Fibroblast of skin of left biceps (primary cell): ENCODE measurements at places on chromosomes 3 and 15.

- DNase-seq: no peak
Observed at GRCh38 chr15:31516440-31516839, 189.8 kb downstream of the KLF13 start.

DNA sequence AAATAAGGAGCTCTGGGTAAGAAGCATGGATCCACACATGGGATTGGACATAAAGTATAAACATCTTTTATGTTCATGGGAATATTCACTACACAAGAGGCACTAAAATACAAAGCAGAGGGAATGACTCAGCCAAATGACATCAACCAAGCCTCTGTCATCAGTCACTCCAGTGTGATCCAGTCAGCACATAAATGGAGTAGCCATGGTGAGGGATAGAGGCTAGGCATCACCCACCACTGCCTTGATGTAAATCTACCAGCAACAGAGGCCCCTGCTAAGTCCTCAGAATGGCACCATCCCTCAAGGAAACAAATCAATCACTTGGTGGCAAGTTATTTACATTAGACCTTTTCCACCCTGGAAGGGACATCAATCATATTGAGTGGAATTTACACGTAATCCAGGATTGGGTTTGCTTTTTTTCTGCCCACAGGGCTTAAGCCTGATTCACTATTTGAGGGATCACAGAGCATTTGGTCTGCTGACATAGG, 27.2 kb downstream of the VEPH1 start:
- no peak for DNase-seq

- DNase-seq: no peak
Observed at GRCh38 chr15:64813075-64813474, 12.4 kb downstream of the PIF1 start.

DNA sequence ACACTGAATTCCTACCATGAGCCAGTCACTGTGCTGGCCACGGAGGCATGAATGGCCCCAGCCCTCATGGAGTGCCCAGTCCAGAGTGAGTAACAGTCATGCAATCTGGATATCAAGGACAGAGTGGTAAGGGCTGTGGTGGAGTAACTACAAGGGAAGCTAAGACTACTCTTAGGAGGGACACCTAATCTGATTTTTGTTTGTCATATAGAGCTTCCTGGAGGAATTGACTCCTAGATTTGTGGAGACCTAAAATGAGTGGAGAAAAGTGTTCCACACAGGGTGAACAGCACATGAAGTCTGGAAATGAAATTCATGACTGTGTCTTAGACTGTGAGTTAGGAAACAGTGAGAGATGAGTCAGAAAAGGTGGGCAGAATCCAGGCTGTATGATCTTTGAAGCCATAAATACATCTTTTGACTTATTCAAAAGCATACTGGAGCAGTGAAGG, 219.9 kb downstream of the NFKBIZ start:
- DNase-seq: peak; percentile 39

- no peak for DNase-seq
Observed at GRCh38 chr3:105614288-105615030, 247.8 kb downstream of the ALCAM start.

- DNase-seq: no peak
Observed at GRCh38 chr3:156581033-156581432, 26.1 kb upstream of the SSR3 start.

DNA sequence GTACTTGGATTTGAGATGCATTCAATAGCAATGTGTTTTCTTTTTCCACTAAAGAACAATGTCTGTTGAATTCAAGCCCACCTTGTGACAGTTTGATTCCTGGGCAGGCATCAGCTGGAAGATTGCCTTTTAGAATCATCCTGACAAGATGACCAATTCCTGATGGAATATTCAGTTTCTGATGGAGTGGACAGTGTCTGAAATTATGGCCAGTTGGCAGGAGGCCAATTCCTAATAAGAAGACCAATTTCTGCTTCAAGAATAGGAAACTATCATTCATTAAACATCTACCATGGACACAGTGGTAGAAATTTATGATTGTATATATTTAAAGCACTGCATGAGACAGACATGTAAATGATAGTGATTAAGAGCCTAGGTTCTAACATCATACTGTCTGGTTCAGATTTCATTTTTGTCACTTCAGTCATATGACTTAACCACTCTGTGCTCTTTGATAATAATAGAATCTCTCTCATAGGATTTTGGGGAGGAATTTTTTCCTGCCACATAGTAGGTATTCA, 133.6 kb downstream of the CLSTN2 start:
- DNase-seq: no peak

GRCh38 chr3:175270198-175270837, 411.2 kb downstream of the NAALADL2 start:
- DNase-seq: no peak
